ENCODE measurements at places on chromosomes 16 and 17. TPM values are rescaled to one million over a fixed set of nuclear protein-coding genes. Genes with fewer than 3 reads are reported as not detected.

DNA sequence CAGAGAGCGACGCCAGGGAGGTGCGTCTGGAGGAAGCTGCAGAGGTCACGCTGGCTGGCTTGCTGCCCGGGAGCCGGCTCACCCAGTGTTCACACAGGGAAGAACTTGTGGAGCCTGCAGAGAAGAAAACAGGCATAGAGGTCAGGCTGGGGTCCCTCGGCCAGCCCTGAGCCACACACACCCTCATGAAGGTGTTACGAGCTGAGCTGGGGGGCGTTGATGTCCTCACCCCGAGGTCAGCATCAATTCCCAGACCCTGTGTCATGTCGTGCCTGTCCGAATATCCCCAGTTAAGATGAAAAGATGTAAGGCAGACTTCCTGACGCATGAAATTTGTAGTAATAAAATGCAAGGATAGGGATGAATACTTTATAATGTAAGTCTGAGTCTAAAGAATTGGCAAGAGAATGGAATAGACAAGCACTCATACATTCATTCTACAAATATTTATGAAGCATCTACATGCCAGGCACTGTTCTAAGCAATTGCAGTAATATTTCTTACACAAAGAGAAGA lies 77.1 kb downstream of the USP31 start:
- H3K4me1 ChIP-seq = peaks cover 9% of the 10 kb centered on the region
- H3K4me3 ChIP-seq = no peak overlapping the region
- H3K27ac ChIP-seq = no peak overlapping the region
- no peaks in the 10 kb centered on the region for H3K27me3 ChIP-seq
- no peak for DNase-seq

DNA sequence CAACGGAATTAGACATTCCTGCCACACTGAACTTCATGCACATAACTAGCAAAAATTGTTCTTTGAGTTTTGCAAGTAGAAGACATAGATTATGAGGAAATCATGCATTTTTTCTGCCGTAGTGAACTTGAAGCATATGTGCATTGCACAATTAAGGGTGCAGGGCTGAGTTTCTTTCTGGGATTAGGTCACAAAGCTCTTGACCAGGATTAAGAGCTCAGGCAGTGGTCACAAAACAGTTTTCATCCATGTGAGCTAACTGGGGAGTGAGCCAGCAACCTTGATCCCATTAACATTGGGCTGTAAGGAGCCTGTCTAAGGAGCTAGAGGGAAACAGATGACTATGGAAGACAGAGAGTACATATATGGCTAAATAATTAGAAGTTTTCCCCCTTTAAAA lies 143.7 kb downstream of the PMP22 start:
- H3K27me3 ChIP-seq = no peaks in the 10 kb centered on the region
- H3K4me1 ChIP-seq = peaks cover 27% of the 10 kb centered on the region
- H3K36me3 ChIP-seq = no peaks in the 10 kb centered on the region
- DNase-seq = no peak
- no peak overlapping the region for H3K4me3 ChIP-seq

DNA sequence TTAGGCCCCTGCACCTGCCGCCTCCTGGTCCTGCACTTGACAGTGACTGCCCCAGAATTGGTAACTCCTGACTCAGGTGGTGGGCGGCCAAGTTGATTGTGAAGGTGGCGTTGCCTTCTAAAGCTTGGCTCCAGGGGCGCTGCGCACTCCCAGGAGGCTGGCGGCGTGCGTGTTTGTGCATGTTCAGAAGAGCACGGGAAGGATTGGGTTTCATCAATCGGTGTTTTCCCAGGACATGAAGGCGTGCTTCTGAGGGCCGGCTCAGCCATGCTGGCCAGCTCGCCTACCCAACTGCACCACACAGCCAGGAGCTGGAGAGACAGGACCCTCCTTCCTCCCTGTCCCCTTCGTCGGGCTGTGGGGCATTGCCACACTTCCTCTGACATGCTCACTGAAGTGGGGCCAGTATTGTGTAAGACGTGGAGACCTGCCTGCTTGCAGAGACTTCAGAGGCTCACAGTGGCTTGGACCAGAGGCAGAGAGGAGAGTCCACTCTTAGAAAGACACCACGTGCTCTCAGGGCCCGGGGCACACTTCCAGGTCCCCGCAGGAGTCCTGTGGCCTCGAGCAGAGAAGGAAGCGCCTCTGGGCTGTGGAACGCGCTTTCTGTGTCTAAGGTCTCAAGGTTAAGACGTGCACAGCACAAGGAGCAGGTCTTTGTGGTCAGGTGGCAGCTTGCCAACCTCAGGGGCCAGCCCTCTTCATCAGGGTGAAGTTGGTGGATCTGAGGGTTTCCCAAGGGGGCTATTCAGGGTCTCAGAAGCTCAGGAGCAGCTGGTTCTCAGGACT lies 2.8 kb downstream of the RAB40C start:
- no peaks in the 10 kb centered on the region for H3K27me3 ChIP-seq
- no peak overlapping the region for H3K4me3 ChIP-seq
- H3K4me1 ChIP-seq = peaks cover 34% of the 10 kb centered on the region
- peaks cover 13% of the 10 kb centered on the region for H3K36me3 ChIP-seq

GRCh38 chr17:28161311-28161710 lies 118.8 kb downstream of the NLK start:
- DNase-seq = no peak
- H3K4me1 ChIP-seq = peaks cover 2% of the 10 kb centered on the region
- no peaks in the 10 kb centered on the region for H3K27me3 ChIP-seq
- H3K27ac ChIP-seq = no peak overlapping the region
- peaks cover 9% of the 10 kb centered on the region for H3K36me3 ChIP-seq

DNA sequence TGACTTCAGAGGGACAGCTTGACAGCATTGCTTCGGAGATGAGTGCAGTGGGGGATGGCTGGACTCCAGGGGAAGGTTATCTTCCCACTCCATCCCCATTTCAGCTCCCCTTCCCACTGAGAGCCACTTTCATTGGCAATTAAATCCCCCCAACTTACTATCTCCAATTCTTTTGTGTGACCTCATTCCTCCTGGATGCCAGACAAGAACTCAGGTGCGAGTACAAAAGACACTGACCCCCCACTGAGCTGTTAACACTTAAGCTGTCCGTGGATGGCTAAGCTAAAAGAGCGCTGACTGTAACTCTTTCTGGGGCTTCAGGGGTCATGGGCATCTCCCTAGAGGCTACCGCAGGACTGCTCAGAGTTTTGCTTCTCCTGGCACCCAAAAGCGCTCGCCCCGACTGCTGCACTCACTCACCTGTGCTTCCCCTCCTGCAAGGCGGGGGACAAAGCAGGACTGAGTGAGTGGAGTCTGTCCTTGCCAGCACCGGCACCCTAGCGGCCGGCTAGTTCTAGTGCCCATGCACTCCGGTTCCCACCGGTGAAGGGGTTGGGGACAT lies 44.8 kb upstream of the FBXO47 start:
- H3K4me3 ChIP-seq = no peak overlapping the region
- H3K27me3 ChIP-seq = no peaks in the 10 kb centered on the region
- H3K36me3 ChIP-seq = no peaks in the 10 kb centered on the region
- H3K4me1 ChIP-seq = peaks cover 10% of the 10 kb centered on the region
- no peak overlapping the region for H3K27ac ChIP-seq

- no peaks in the 10 kb centered on the region for H3K36me3 ChIP-seq
- no peaks in the 10 kb centered on the region for H3K27me3 ChIP-seq
- no peak overlapping the region for H3K27ac ChIP-seq
- H3K4me1 ChIP-seq = peaks cover 51% of the 10 kb centered on the region
These were observed 208.3 kb downstream of the NPIPB11 start for GRCh38 chr16:29198231-29198630.

DNA sequence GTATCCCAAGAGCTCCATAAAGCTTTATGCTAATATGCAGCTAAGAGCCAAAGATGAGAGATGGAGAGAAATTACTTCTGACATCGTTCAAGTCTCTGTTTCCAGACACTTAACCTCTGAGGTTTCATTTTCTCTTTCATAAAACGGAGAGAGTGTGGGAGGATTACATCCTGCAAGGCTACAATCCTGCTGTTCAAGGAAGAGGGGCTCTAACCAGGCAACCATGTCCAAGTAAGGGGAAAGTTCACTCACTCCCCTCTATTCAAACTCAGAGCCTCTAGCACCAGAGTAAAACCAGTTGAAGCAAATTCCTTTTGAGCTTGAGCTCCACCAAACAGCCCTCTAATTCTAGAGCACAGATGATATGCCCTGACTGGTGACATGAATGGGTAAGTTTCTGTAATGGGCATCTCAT lies 397.4 kb downstream of the NPIPA8 start:
- H3K27ac ChIP-seq = no peak overlapping the region
- H3K36me3 ChIP-seq = no peaks in the 10 kb centered on the region
- H3K4me3 ChIP-seq = no peak overlapping the region
- H3K4me1 ChIP-seq = no peaks in the 10 kb centered on the region
- no peak for DNase-seq

- peaks cover 3% of the 10 kb centered on the region for H3K4me1 ChIP-seq
- H3K27ac ChIP-seq = no peak overlapping the region
- no peaks in the 10 kb centered on the region for H3K36me3 ChIP-seq
- DNase-seq = no peak
- H3K4me3 ChIP-seq = no peak overlapping the region
These were observed 224.7 kb downstream of the SOX9 start for GRCh38 chr17:72345536-72345935.

GRCh38 chr16:12366313-12366712 lies 389.8 kb downstream of the SNX29 start:
- DNase-seq = no peak
- H3K27ac ChIP-seq = no peak overlapping the region
- no peak overlapping the region for H3K4me3 ChIP-seq
- no peaks in the 10 kb centered on the region for H3K36me3 ChIP-seq

Gene NTN1
- 19.9 TPM for total RNA-seq

Gene RASL10B
- total RNA-seq = 16.2 TPM

Data from osteocyte (in vitro differentiated cells).